ENCODE measurements at places on chromosomes 2 and 18.

- DNase-seq: no peak
These were observed 43.0 kb upstream of the FOSL2 start for GRCh38 chr2:28349546-28350165.

- no peak for DNase-seq
These were observed 166.7 kb downstream of the MCFD2 start for GRCh38 chr2:46748735-46749531.

DNA sequence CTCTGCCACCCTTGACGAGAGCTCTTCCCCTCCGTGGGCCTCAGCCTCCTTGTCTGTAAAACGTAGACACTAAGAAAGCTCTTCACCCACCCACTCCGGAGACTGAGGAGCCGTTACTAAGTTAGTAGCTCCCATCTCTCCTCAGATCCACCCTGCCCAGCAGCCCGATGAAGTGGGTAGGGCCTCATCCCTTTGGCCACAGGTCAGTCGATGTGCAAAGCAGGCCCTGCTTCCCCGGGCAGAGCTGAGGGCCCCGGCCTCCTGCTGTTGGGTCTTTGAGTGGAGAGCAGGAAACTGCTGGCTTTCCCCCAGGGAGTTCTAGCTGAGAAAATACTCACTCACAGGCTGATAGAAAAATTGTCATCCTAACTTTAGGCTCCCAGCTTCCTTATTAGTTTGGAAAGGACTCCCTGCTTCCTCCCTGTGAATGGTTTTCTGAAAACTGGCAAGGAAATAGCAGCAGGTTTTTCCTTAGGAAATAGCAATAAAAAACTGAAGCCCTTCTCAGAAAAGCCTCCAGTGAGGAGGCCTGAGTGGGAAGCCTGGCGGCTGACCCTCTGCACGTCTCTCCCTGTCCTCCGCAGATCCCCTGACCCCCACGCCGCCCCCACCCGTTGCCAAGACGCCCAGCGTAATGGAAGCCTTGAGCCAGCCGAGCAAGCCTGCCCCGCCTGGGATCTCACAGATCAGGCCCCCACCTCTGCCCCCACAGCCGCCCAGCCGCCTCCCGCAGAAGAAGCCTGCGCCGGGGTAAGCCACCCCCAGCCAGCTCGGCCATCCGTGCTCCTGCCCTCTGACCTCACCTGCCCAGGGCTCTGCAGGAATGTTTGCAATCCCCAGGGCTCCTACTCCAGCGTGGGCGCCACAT is 30.2 kb downstream of the ITGB1BP1 start:
- DNase-seq: no peak

DNA sequence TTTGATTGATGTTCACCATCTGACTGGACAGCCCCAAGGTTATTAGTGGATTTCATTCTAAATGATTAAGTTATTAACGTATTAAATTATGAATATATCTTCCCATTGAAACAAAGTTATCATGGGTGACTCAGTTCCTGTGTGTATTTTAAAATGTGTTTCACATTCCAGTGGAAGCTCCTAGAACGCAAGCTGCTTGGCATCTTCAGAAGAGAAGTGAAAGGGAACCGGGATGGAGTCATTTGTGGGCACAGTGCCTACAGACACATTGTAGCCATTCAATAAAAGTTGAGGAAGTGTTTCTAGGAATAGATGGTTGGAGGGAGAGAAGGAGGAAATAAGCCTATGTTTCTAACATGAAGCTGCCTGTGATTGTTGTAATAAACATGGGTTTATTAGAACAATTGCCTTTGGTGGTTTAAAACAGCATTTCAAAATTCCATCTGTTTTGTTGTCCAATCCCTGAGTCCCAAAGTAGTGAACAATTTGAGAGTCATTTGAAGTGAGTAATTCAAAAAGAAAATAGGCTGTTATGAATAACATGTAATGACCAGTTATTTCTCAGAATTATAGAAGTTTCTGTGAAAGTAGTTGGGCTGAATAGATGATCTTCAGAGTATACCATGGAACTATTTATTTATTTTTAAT is 143.5 kb downstream of the PKP4 start:
- no peak for DNase-seq

- DNase-seq: no peak
These were observed 86.6 kb downstream of the ASB1 start for GRCh38 chr2:238513346-238513745.

- DNase-seq: no peak
These were observed 112.9 kb downstream of the CSRNP3 start for GRCh38 chr2:165582409-165582808.

- DNase-seq: no peak
These were observed 597.1 kb upstream of the ACVR2A start for GRCh38 chr2:147247749-147248148.

- DNase-seq: no peak
These were observed 39.3 kb downstream of the C1QL2 start for GRCh38 chr2:119119076-119119785.

DNA sequence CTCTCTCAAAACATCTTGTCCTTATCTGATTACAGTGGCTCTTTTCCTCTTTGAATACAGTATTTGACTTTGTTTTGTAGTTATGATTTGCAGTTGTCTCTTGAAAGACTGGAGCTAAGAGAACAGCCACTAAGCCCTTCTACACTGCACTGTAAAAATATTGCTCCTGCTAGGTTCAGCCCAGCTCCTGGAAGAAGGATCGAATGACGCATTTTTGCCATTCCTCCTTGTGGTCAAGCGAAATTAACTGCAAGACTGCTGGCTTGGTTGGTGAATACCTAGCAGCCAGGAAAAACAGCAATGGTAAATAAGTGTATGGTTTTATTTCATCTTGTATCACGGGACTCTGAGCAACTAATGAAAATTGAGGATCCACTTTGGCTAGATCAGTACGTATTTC is 407.8 kb upstream of the CDH2 start:
- DNase-seq: no peak

- no peak for DNase-seq
These were observed 22.9 kb upstream of the FSHR start for GRCh38 chr2:49177194-49177593.

DNA sequence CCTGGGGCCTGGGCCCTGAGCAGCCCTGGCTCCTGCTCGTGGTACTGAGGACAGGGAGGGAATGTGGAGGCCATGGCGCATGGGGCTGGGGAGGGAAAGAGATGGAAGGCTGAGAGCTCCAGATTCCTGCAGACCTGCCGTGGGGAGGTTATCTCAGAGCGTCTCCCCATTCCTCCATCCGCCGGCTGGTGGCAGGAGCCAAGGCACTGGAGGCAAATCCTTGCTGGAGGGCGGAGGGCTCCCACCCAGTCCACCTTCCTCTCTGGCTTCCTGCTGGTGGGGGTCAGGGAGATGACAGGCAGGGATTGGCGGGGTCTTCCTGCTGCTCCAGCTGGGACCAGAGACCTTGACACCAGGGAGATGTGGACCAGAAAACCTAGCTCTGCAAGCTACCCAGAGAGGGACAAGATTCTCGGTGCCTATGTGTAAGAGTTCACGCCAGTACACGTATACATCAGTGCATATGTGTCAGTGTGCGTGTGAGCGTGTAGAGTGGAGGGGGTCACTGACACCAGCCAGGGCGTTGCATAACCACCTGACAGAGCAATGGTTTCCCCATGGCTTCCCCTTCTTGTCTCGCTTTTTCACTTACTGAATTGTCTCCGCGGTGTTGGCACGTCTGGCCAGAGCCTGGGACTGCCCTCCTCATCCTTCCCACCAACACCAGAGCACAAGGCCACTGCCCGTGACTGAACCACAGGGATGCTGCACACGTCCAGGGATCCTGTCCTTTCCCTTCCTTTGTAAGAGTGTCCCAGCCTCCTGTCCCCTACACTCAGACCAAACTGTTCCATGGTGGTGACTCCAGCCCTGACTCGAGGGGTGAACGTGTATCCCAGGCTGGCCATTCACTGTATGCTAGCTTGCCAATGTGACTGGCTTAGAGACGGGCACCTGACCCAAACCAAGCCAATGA is 15.8 kb upstream of the SEMA4C start:
- no peak for DNase-seq

GRCh38 chr2:11212645-11213044 is 57.4 kb downstream of the SLC66A3 start:
- no peak for DNase-seq

GRCh38 chr18:56799756-56800155 is 148.6 kb downstream of the WDR7 start:
- DNase-seq: no peak

DNA sequence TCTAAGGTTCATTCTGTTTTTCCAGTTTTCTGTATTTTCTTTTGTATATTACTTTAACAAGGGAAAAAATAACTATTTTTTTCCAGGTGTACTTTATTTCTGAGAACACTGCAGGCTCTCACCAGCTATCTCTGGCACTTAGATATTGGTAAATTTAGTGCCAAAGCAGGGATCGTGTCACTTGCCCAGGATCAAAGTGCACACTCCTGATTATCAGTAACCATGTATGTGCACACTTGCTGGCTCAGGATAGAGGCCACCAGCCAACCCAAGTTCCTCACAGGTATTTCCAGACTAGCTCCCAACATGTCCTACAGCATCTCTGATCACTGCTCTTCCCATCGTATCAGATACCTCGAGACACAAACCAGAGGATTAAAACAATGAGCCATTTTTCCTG is 5.8 kb upstream of the FZD5 start:
- no peak for DNase-seq

DNA sequence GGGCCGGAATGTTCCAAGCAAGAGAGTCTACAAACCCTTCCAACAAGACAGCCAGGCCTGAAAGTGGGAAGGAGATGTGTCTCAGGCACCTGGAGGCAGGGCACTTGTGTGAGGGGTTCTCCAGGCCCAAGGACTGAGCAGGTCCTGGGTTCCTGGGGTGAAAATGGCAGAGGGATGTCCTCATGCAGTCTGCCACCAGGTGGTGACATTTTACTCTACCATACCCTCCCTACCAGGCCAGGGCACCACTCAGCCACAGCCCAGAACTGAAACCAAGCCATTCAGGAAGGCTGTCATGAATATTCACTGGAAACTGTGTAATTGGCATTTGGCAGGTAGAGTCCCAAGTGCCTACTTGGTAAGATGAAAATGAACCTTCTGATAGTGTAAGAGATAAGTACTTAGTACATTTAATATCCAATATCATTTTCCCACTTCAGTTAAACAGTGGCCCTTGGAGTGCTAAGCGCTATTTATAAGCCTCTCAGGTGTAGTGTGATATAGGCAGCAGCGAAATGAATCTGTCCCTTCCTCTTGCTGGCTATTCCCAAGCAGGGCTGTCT is 185.1 kb downstream of the MYO5B start:
- no peak for DNase-seq

DNA sequence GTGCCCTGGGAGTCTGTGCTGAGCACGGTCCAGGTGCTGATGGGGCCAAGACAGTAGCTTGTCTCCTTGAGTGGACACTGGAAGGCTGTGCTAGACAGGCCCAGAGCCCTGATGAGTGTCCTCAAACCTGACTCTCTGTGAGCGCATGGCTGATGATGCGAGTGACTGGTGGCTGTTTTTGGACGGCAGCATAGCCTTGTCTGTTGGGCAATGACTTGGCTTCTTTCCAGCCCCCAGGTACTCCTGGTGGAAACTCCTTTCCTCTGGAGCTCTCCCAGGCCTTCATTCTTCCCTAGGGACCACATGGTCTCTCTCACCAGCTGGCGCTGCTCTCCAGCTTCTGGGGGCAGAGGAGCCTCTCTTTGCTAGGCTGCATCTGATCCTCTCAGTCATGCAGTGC is 207.6 kb upstream of the SMIM21 start:
- DNase-seq: no peak

- DNase-seq: no peak
These were observed 17.7 kb upstream of the CNDP1 start for GRCh38 chr18:74516271-74517235.

- no peak for DNase-seq
These were observed 261.6 kb upstream of the SPOPL start for GRCh38 chr2:138239902-138240491.

DNA sequence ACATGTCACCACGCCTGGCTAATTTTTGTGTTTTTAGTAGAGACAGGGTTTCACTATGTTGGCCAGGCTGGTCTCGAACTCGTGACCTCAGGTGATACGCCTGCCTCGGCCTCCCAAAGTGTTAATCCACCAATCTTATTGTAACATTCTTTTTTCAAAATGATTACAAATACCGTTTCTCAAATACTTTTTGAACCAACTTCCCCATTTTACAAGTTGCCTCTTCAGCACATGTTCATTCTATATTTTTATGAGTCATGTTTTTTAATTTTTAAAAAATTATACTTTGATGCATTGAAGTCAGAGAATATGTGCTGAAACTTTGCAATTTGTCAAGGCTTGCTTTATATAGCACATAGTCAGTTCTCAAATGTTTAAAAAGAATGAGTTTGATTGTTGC is 58.2 kb downstream of the QPCT start:
- DNase-seq: no peak

GRCh38 chr2:43128559-43128955 is 97.8 kb downstream of the ZFP36L2 start:
- no peak for DNase-seq

DNA sequence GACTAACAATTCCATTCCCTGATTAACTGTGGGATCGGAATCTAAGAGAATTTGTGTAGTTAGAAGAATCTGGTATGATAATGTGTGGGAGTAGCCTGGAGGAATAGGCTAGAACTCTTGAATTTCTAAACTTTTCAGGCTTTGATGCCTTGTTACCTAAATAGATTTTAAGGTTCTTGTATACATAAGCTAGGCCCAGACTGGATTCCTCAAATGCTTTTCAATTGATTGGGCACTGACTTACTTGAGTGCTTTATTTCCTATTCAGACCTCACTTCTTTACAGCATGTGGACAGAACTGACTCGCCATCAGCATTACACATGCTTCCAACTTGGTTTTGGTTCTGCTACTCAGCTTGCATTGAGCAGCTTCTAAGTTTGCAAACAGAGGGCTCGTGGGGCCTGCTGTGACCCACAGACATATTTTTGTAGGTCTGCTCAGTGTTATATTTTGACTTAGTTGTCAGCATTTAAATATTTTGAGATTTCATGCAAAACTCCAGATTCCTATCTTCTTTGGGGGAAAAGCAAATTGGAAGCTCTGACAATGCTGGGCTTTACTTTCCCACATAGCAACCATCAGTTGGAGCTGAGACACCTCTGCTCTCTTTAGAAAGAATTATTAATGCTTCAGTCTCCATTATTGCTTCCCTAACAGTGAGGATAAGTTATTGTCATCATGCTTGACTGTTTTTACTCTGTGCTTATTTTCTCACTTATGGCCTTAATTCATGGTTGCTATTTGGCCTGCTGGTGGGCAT is 5.7 kb downstream of the PARD3B start:
- no peak for DNase-seq
